Hematopoietic multipotent progenitor cell treated with erythropoietin and hydrocortisone succinate and interleukin-3 and kit ligand, for 6 days (in vitro differentiated cells): ENCODE measurements at places on chromosomes 6 and 20.

GRCh38 chr6:13678255-13678983, 33.2 kb downstream of the RANBP9 start:
- DNase-seq, result peak; percentile 94

DNA sequence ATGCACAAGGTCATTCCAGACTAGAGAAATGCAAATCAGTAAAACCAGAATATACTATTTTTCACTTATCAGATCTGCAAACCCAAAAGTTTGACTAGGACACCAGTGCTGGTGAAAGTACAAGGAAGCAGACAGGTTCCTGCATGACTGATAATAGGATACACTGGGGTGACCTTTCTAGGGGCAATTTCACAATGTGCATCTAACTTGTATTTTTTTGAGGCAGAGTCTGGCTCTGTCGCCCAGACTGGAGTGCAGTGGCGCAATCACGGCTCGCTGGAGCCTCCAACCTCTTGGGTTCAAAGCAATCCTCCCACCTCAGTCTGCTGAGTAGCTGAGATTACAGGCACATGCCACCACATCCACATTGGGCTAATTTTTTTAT, 11.4 kb downstream of the COMMD7 start:
- DNase-seq, result peak; percentile 40

DNA sequence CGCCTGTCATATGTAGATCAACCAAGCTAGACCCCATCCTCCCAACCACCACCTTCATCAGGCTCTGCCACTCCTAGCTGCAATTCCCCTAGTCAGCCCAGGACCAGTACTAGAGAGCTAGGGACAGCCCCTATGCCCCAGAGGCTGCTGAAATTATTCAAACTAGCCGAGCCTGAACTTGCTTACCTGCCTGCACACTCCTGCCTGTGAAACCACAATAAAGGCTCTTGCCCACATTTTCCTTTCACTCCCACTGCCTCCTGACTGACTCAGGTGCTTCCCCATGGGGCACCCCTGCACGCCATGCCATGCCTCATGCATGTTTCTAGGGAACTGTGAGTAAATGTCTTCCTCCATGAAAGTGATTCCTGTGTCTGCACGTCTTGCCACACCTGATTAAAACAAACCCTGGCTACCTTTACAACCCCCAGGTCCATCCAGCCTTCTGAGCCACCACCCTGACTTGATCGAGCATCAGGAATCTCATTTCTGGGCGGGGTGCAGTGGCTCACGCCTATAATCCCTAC, 66.5 kb upstream of the IER3 start:
- DNase-seq, result no peak

- no peak for DNase-seq
Measured at GRCh38 chr6:43373252-43373875, 3.9 kb upstream of the ZNF318 start.

GRCh38 chr20:24987873-24988835, 4.4 kb downstream of the APMAP start:
- no peak for DNase-seq

DNA sequence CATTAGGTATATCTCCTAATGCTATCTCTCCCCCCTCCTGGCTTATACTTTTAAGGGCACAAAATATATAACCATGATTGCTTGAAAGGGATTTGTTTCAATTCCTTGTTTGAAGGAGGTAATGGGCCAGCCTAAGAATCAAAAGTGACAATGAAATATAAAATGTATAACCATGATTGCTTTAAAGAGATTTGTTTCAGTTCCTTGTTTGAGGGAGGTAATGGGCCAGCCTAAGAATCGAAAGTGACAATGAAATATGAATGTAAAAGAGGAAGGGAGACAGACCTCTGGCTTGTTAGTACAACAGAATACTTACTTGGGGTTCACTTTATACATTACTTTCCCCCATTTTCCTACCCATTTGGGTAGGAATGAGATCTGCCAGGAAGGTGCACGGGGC, 55.5 kb downstream of the FOXC1 start:
- DNase-seq, result peak; percentile 13

GRCh38 chr6:148760568-148761526, 14.0 kb downstream of the UST start:
- DNase-seq, result no peak

- no peak for DNase-seq
Measured at GRCh38 chr20:39124064-39124463, 161.9 kb downstream of the DHX35 start.

DNA sequence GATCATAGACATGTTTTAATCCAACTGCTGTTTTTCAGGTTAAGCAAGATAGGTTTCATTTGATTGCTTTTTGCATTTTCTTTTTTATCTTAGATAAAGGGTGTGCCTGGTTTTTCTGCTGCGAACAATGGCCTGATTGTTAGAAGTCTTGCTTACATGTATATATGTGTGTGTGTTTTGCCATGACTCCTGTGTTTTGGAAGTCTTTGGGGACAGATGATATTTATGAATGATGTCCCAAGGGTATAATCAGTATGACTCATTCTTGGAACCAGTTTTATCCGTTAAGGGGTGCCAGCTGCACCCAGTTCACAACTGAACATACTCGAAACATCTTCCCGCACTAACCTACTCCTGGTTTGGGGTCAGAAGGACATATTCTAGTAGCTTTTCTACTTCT, 230.1 kb upstream of the SUPT3H start:
- no peak for DNase-seq

- DNase-seq, result no peak
Measured at GRCh38 chr6:36867471-36868224, 7.0 kb downstream of the PPIL1 start.

DNA sequence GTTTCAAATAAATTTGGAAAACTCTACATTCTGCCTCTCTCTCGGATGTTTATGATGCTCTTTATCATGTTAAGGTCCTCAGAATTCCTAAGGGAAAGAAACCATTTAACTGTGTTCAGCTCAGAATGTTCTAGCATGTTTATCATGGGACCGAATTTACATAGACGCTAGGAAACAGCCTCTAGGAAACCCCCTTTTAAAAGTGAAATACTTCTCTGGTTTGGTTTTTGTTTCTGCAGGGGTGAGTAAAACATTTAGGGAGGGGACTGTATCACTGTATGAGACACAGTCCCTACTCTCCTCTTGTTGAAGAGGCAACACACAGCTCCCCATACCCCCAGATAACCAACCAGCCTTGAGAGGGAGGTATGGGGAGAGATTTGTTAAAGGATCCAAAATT, 267.6 kb upstream of the SUPT3H start:
- DNase-seq, result no peak

GRCh38 chr6:13677878-13678254, 33.8 kb downstream of the RANBP9 start:
- no peak for DNase-seq

DNA sequence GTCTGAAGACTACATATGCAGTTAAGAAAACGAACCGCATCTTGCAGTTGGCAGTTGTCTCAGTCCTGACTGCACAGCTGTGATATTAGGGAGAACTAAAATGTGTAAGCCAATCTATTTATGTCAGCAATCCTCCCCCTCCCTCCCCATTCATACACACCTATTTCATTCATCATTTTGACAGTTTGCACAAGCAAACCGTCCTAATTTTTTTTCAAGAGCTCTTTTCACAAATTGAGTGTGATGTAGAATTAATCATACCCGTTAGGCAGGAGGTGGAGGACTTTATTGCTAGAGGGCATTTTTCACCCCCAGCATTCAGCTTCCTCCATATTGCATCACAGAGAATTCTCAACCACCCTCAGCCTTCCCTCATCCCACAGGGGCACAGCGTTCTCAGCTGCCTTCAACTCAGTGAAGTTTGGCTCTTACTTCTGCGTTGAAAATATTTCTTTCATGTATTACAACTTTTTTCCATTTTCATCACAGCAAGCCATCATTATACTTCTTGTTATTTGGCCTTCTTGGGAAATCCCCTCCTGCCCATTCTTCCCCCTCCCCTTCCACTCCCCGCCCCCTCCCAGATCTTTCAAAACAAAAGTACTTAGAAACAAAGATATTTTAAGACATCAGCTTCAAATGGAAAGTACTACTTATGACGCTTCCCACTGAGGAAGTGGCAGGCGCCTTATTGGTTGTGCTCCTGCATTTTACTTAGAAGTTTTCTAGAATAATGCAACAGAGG, 37.5 kb downstream of the NOX3 start:
- peak; percentile 62 for DNase-seq

GRCh38 chr20:21832442-21833385, 127.2 kb downstream of the PAX1 start:
- DNase-seq, result no peak

DNA sequence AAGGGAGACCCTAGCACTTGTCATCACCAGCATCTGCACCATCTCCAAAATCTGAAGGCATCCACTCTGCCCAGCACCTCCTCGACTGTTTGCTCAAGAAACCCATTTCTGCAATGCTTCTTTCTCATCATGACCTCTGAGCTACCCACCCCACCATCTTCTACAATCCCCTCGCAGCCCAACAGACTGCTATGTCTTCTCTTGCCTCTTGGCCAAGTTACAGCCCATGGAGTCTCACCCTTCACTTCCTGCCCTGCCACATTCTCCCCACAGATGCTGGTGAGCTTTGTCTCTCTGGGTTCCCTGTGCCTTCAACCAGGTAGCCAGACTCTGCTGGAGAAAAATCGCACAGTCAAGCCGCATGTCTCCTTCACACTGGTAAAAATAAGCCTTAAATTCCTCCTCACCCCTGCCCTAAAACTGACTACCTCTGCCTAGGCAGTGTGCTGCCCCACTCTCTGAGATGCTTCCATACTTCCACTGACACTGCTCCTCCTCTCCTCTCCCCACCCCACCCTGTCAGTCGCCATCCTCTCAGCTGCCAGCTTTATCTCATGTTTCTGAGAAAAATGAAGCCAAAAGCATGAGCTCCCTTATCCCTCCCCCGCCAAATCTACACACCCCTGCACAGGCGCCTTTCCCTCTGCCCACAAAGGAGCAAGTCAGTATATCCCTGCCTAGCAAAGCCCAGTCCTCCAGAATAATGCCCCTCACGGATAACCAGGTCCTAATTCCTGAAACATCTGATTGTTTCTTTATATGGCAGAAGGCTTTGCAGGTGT, 2.3 kb upstream of the TXNDC5 start:
- DNase-seq, result peak; percentile 89

- DNase-seq, result no peak
Measured at GRCh38 chr6:112300896-112301295, 46.2 kb upstream of the RFPL4B start.

GRCh38 chr6:19662911-19663310, 174.3 kb upstream of the ID4 start:
- DNase-seq, result no peak

DNA sequence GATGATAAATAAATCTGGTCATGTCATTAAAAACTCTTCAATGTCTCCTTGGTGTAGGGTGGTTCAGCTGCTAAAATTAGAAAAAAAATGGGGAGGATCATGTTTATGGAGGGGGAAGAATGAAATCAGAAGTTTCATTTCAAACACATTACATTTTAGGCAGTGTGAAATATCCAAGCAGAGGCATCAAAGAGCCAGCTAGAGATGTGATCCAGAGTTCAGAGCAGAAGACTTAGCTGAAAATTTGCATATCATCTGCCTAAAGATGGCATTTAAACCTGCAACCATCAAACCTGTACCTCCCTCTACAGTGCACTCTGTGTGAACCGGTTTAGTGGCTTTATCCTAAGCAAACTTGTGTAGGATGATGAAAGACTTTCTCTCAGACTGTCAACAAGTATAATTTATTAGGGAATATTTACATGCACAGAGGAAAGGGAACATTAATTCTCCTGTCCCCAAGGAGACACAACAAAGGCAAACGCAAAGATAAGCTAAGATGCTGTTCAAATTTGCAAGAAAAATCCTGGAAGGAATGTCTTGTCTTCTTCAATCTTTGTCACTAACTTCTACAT, 84.8 kb upstream of the PLEKHG1 start:
- DNase-seq, result no peak

DNA sequence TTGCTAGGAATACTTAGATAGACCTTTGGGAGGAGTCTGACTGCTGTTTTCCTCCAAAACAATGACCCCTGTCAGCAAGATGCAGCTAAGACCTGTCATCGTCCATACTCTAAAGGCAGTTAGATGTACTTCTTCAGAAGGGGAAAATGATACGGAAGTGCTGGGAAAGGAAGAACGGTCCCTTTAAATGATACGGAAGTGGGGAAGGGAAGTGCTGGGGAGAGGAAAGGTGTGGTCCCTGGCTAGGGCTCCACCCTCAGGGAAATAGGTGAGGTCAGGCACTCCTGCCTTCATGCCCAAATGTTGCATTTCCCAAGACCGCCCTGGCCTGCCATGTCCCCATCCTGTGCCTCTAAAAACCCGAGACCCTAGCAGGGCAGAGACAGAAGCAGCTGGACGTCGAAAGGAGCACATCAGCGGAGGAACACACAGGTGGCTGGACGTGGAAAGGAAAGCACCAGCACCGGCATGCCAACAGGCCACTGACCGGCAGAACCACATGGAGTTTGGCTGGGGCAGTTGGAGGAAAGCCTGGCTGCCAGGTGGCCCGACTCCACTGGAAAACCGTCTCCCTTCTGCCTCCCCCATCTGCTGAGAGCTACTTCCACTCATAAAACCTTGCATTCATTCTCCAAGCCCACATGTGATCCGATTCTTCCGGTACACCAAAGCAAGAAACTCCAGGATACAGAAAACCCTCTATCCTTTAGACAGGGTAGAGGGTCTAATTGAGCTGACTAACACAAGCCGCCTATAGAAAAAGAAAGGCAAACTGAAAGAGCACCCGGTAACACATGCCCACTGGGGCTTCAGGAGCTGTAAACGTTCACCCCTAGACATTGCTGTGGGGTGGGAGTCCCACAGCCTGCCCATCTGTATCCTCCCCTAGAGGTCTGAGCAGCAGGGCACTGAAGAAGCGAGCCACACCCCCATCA, 94.6 kb downstream of the FAXC start:
- no peak for DNase-seq

GRCh38 chr20:53805895-53806384, 212.3 kb upstream of the ZNF217 start:
- DNase-seq, result no peak

- DNase-seq, result peak; percentile 35
Measured at GRCh38 chr6:52635049-52635577, 35.8 kb upstream of the TMEM14A start.

GRCh38 chr6:32610682-32611296, 21.1 kb upstream of the HLA-DRB1 start:
- DNase-seq, result no peak

GRCh38 chr20:59776626-59777330, 156.7 kb downstream of the SYCP2 start:
- DNase-seq, result no peak

DNA sequence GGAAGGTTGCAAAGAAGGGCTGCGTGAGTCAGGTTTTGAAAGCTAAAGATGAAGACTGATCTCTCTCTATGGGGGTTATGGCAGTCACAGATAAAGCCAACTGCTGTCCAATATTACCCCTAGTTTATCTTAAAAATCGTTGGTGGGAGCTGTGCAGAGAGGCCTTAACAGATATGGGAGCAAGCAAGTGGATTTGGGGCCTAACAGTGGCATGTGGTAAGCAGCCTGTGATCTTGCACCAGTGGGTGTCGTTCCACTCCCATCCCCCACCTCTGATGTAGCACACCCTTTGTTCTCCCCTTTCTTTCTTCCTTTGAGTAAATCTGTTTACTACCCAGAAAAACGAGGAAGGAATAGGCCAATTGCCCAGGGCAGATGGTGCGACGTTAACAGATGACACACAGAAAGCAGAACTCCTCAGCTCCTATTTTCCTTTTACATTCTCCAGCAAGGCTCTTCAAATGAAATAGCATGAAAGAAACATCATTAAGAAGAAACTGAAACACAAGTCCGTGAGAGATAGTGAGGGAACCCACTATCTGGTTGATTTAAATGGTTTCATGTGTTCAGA, 274.1 kb upstream of the CITED2 start:
- DNase-seq, result peak; percentile 96
